ENCODE measurements at places on chromosomes 11 and 22.

DNA sequence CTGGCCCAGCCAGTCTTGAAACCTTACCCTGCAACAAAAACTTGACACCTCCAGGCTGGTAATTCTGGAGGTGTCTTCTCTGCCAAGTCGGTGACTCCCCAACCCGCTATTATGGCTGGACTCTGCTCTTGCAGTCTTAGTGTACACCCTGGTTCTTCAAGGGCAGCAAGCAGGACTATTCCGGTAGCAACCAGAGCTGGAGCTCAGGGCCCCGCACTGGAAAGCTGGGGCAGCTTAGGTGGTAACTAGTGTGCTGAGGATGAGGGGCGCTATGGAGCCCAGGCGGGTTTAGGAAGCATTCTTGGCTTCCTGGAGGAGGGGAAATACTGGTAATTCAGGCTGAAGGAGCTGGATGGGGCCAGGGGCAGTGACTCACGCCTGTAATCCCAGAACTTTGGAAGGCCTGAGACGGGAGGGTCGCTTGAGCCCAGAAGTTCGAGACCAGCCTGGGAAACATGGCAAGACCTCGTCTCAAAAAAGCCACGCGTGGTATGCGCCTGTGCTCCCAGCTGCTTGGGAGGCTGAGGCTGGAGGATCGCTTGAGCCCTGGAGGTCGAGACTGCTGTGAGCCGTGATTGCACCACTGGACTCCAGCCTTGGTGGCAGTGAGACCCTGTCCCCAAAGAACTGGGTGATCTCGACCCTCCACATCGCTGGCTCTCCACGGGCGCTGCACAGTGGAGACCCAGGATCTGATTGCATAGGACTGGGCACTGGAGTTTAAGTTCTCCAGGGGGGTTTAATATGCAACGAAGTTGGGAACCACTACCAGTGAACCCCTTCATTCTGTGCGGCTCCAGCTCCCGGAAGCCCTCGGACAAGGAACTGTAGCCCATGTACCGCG, 10.6 kb upstream of the AIFM3 start:
- DNase-seq, result no peak

DNA sequence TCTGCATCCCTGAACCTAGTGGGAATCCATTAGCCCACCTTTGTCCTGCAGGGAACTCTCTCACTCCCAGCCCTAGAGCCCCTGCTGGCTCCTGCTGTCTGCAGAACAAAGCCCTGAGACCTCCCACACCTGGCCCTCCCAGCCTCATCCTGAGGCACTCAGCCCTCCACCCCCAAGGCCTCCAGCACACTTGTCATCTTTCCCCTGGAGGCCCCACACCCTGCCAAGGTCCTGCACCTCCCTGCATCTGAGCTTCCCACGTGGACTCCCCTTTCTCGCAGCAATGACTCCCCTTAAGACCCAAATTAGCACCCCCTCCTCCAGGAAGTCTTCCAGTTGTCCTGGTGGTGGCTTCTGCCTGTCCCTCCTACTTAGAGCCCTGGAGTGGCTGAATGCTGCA, 42.3 kb upstream of the LINC01488 start:
- DNase-seq, result no peak

- no peak for DNase-seq
Measured at GRCh38 chr22:37822079-37822833, 926 bp upstream of the GALR3 start.

GRCh38 chr11:114307524-114308203, 11.5 kb downstream of the NNMT start:
- no peak for DNase-seq

DNA sequence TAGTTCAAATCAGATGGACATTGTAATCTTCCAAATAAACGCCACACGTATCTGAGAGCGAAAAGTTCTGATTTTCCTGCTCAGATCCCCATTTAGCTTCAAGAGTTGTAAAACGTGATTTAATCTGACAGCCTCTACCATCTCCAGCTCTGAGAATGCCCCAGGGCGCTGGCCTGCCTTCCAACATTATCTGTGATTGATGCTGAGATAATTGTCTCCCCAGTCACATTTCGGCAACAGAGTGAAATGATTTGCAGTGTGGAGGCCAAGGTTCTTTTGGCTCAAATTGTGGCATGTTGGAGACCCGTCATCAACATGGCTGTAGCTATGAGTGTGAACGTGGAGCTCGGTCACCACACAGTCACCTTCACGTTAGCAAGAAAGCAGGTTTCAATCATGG, 283.4 kb downstream of the BRD1 start:
- no peak for DNase-seq

GRCh38 chr11:11035331-11035730, 177.5 kb upstream of the ZBED5 start:
- DNase-seq, result no peak

- no peak for DNase-seq
Measured at GRCh38 chr22:39999144-39999757, 4.5 kb downstream of the FAM83F start.

- no peak for DNase-seq
Measured at GRCh38 chr11:1103401-1104360, 29.0 kb downstream of the MUC2 start.

DNA sequence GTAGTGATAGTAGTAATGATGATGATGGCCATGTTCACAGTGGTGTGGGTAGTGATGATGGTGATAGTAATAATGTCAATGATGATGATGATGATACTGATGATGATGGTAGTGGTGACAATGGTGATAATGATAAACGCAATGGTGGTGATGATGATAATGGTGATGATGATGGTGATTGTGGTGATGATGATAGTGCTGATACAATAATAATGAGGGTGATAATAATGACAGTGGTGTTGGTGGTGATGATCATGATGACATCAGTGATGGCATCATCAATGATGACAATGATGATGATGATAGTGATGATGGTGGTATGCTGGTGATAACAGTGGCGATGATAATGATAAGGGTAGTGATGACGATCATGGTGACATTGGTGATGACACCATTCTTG, 92.3 kb downstream of the MPPED1 start:
- no peak for DNase-seq

- no peak for DNase-seq
Measured at GRCh38 chr22:49568751-49569285, 258.9 kb downstream of the BRD1 start.

DNA sequence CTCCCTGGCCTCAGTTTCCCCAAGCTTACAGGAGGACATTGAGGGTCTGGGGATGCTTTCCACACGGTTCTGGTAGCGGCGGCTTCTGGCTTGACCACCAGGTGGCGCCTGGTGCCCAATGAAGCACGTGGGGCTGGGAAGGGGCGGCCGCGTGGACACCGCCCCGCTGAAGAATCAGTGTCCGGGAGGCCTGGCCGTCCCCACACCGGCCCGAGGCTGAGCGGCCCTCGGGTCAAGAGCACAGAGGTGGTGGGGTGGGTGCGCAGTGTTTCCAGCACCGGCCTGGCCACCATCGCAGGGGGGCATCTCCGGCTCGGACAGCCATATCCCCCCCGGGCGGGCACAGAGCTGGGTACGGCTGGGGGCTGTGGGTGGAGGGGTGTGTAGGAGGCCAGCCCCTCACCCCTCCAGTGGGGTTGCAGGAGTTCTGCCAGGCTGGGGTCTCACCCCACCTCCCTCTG, 27.8 kb upstream of the PPARA start:
- peak; percentile 74 for DNase-seq

DNA sequence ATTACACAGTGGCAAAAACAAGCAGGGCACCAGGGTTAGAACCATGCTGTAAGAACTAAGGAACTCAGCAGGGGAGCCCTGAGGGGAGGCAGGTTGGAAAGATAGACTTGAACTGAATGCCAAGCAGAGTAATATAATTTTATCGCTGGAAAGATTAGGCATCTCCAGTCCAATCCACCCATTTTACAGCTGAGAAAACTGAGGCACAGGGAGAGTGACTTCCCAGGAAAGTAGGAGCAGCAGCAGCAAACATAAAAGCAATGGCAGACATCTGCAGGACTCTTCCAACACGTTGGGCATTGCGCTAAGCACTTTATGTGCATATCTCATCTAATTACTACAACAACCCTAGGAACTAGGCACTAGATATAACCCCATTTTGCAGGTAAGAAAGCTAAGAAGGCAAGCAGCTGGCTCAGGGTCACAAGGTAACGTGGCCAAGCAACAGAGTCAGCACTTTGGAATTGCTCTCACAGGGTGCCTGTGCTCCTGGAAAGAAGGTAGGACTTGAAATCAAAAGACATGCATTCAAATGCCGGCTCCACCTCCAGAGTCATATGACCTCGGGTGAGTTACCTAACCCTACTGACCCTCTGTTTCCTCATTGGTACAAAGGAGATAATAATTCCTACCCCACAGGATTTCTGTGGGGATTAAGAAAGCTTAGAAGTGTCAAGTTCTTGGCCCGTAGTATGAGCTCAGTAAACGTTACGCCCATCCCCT, 215.3 kb downstream of the BARX2 start:
- DNase-seq, result no peak

- DNase-seq, result no peak
Measured at GRCh38 chr11:44008088-44008501, 39.7 kb upstream of the ACCSL start.

- no peak for DNase-seq
Measured at GRCh38 chr11:74932797-74933196, 16.1 kb downstream of the XRRA1 start.

DNA sequence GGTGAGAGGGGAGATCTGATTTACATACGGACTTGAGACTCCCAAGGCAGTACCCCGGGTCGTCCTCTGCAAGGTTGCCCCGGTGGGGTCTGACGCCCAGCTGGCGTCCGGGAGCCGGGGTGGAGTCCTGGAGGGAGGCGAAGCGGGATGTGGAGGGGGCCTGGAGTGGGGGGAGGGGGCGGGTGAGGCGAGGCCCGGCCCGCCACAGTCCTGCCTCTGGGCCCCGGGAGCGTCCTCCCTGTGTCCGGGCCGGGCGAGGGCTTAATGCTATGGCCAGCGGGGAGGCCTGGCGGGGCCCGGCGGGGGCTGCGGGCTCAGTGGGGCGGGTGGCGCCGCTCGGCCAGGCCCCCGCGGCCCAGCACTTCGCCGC, 2.4 kb upstream of the MYBPC3 start:
- no peak for DNase-seq

GRCh38 chr22:40728731-40729189, 49.5 kb downstream of the MCHR1 start:
- DNase-seq, result no peak

GRCh38 chr11:62854013-62854824, 14.8 kb upstream of the WDR74 start:
- no peak for DNase-seq

DNA sequence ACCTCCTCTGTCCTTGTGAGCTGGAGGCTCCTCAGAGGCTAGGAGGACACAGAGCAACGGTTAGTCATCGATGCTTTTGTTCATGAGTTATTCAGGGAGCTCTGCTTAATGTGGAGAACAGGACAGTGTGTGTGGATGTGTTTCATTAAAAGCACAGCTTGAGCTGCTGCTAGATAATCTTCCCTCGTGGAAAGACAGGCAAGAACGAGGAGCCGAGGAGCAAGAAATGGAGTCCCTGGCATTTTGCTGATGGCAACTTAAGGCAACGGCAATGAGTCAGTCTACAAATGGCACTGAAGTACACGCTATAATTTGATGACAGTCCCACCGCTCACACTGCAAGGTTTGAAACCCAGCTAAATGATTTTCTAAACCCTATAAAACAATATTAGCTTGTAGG, 106.2 kb downstream of the IGLL1 start:
- DNase-seq, result peak; percentile 18

DNA sequence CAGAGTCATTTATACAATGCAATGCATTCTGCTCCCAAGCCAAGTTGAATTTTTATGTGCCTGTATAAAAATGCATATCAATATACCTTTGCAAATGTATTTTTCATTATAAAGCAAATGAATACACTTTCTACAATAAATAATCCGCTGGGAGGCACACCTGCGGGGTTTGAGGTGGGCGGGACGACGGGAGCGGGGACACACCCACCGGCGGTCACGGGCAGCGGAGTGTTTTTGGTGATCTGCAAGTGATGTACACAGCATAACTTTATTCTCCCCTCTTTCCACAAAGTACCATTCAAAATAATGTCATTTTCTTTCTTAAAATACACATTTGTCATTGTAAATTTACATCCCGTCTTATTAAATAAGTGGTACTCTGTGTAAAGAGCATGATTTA, 54.1 kb downstream of the BRD1 start:
- no peak for DNase-seq

DNA sequence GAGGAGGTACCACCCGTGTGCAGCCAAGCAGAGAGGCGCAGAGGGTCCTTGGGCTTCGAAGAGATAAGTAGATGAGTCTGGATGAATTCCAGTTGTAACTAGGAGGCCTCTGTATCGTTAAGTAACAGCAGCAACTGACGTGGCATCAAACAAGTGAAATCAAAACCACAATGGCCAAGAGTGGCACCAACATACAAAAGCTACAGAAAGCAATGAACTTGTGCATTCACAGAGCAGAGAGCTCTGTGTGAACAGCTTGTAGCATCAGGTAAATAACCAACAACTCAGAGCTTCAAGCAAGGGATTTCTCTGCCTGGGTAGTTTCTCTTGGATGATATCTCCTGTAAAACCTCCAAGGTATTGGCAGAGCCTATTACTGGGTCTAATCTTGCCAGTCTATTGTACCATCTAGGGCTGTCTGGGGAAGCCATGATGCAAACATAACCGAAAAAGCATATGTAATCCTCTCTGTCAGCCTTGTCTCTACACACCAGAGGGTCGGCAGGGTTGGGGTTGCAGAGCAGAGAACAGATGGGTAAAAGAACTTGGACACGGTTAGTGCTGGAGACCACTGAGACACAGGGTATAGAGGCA, 83.1 kb upstream of the USP47 start:
- no peak for DNase-seq

GRCh38 chr11:114479331-114479730, 40.1 kb downstream of the REXO2 start:
- no peak for DNase-seq

DNA sequence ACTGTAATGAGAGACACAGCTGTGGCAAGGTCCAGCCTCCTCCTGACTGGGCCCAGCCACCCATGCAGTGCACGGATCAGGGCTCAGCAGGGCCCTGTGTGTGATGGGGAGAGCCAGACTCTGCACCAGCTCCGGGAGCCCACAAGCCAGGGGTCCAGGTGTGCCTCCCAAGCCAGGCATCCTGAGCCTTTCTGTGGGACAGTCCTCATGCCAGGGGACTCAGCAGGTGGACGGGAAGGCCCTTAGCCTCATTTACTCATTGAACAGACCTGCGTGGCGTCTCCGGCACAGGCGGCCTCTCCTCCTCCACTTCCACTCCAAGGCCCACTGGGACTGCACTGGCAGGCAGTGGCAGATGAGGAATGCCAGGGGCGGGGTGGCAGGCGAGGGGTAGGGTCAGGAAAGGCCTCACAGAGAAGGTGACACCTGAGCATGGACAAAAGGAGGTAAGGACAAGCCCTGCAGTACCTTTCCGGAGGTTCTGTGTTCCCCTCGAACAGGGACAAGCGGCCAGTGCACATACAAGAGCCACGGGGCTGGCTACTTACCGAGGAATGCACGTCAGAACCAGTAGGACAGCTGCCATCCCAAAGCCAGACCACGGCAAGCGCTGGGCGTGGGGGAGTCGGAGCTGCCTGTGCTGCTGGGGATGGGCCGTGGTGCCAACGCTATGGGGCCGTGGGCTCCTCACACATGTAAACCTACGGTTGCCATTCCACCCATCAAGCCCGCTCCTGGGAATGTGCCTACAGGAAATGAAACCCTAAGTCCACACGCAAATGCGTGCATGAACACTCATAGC, 52.7 kb downstream of the IGF2 start:
- DNase-seq, result no peak
